Right ventricle myocardium superior (tissue), 1 donor: ENCODE measurements at places on chromosomes 13 and 19. TPM values are rescaled to one million over a fixed set of nuclear protein-coding genes. Genes with fewer than 3 reads are reported as not detected.

The SETDB2 gene
- 13.4 TPM for total RNA-seq

The TFDP1 gene
- total RNA-seq = 42.1 TPM

The CD33 gene
- total RNA-seq = 7.0 TPM

The PRKCG gene
- total RNA-seq = not detected

The RUVBL2 gene
- 41.7 TPM for total RNA-seq

The SPRY2 gene
- total RNA-seq = 35.8 TPM

The HCN2 gene
- 4.1 TPM for total RNA-seq

DNA sequence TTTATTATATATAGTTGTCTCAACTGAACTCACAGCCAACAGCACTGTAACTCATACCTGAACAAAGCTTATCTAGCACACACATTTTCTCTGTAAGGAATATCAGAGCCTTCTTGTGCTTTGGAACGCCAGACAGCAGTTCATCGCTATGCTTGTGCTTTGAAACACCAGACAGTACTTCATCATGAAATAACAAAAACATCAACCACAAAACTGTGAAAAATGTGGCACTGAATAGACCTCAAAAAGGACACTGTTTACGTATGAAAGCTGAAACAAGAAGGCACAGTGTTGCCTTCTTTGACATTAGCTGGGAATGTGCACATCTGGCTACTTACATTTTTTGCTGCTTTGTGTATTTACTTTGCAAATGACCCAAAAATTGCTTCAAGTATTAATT lies 160.2 kb downstream of the PDS5B start:
- no peak for DNase-seq

DNA sequence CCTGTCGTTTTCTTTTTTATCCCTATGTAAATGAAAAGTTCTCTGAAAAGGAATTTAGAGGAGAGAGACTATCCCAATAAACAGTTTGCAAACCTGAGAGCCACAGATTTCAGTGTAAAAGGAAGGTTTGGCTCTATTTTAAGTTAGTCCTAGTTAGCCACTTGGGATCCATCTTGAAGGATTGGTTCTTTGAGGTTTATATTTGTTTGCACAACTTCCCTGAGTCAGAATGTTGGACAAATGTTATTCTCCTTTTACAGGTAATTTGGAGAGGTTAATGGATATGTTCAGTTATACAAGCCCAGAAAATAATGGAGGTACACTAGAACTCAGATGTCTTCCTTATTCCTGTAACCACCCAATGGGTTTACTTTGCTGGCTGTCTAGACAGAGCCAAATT lies 2.6 kb upstream of the DNAJC15 start:
- no peak for DNase-seq

GRCh38 chr13:50527188-50527587 lies 316.3 kb downstream of the DLEU7 start:
- DNase-seq = no peak

DNA sequence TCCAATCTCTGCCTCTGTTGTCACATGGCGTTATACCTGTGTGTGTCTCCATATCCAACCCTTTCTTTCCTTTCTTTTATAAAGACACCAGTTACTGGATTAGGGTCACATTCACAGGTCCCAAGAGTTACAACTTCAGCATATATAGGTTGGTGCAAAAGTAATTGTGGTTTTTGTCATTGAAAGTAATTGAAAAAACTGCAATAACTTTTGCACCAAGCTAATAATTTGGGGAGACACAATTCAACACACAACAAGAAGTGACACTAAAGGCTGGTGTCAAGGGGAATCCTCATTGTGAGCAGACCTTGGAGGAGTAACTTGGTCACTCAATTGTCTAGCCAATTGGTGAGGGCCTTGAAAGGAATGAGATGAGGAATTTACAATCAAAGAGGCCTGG lies 1366.1 kb downstream of the PCDH9 start:
- DNase-seq = no peak

GRCh38 chr19:1144741-1145140 lies 29.3 kb downstream of the SBNO2 start:
- no peak for DNase-seq

- no peak for DNase-seq
Observed at GRCh38 chr19:23822735-23823134, 64.0 kb upstream of the ZNF681 start.

DNA sequence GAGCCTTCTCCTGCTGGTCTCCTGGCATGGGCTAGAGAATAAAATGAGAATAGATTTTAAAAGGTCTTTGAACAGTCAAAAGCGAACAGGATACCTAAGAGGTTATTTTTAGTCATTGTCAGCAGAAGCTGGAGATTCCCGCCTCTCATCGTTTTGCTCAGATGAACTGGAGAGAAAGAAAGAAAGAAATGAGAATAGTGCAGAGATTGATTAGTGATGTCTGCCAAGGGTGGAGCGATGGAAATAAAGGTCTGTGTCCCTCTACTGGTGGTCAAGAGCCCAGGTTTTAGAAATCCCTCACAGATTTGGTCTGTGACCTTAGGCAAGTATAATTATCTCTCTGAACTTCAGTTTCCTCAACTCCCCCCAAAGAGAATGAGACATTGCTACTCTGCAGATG lies 5.3 kb downstream of the NCAN start:
- no peak for DNase-seq

DNA sequence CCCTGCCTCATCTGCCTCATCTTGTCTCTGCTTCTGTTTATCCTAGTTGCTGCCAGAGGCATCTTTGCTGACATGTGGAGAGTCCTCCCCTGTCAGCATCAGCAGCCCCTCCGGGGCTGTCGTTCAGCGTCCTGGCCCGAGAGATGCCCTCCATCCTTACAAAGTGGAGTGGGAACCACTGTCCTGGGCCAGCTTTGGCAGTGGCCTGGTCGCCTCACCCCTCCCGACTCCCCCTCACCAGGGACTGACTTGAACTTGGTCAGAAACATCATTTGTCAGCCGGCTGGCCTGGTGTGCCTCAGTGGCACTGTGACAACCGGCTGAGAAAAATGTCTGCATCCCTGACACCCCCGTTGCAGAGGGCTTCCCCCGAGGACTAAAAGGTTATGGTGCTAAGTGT lies 20.6 kb downstream of the FGF9 start:
- DNase-seq = no peak

DNA sequence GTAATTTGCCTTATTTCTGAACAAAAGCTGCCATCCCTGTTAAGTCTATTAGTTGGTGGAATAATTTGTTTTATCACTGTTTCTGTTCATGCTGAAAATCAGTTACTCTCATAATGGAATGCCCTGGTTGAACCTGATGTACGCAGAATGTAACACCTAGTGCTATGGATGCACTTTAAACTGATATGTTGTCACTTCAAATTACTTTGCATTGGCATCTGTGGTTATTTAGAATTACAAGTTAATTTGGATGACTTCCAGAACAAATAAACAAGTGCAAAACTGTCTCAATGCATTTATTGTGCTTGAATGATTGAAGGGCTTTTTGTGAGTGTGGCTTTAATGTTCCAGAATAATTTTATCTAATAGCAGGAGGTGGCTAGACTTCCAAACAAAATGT lies 368.2 kb upstream of the SLITRK5 start:
- no peak for DNase-seq

GRCh38 chr13:40102854-40103253 lies 447.4 kb downstream of the COG6 start:
- no peak for DNase-seq
